ENCODE measurements at places on chromosomes 3 and 15.

- DNase-seq, result no peak
Measured at GRCh38 chr3:158205994-158206393, 96.1 kb downstream of the RSRC1 start.

- DNase-seq, result peak; percentile 1
Measured at GRCh38 chr3:79515072-79515471, 252.7 kb downstream of the ROBO1 start.

GRCh38 chr15:37691911-37692310, 242.5 kb upstream of the TMCO5A start:
- DNase-seq, result peak; percentile 4

DNA sequence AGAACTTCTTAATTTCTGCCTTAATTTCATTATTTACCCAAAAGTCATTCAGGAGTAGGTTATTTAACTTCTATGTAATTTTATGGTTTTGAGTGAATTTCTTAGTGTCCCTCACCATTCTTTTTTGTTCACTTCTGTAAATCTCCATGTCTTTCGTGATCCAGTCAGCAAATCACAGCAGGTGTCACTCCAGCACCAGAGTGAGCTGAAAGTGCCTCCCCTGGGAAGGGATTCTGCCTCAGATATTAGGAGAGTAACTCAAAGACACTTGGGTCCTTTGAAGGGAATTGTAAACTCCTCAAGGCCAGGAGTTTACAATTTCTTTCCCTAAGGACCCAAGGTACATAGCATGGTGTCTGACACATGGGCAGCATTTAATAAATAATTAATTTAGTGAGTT, 207.6 kb upstream of the AZI2 start:
- DNase-seq, result no peak

GRCh38 chr3:109316162-109316730, at the start of gene DPPA2:
Gene DPPA2, minus strand, starts transcription at chr3:109316517. Its CDS starts 1,975 bp downstream, at chr3:109314542.
- no peak for DNase-seq

Data from EL (cell line).